ENCODE measurements at places on chromosomes 1 and 21.
A peak's percentile ranks its signal among the peaks of the same experiment; 100 is the strongest.

GRCh38 chr21:33033961-33034413 is 8.3 kb downstream of the OLIG2 start:
- DNase-seq = no peak

DNA sequence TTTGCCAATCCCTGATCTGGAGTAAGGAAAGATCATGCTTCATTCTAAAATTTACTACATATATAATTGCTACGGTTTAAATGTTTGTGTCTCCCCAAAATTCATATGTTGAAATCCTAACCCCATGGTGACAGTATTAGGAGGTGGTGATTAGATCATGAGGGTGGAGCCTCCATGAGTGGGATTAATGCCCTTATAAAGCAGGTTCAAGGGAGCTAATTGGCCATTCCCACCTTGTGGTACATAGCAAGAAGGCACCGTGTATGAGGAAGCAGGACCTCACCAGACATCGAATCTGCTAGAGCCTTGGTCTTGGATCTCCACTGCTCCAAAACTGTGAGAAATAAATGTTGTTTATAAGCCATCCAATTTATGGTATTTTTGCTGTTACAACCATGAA is 55.5 kb downstream of the GADD45A start:
- no peak for DNase-seq

- DNase-seq = no peak
Observed at GRCh38 chr1:206772243-206772937, at the start of gene IL10. Gene IL10, minus strand, starts transcription at chr1:206772494. Its CDS starts 59 bp downstream, at chr1:206772435.

DNA sequence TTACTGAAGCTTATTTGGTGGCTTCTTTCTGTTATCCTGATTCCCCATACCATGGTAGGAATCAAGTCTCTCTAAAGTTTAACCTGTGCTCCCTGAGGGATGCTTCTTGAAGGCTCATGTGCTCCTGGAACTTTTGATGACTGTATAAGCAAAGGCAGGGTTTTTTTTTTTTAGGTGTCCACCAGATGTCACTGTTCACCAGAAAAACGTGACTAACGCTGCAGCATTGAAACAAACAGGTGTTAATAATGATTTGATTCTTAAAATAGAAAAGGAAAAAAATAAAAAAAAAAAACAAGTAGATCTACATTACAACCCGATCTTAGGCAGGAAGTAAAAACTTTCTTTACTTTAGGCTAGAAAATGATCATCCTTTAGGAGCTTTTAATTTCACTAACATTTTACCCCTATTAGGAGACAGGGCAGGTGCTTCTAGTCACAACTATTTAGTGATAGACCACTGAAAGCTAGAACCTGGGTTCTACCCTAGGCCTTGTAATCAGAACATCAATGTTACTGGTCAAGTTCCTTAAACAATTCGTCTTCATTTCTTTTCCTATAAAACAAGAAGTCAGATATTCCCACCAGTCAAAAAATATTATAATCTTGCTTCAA is 223.0 kb downstream of the PLA2G4A start:
- DNase-seq = no peak

DNA sequence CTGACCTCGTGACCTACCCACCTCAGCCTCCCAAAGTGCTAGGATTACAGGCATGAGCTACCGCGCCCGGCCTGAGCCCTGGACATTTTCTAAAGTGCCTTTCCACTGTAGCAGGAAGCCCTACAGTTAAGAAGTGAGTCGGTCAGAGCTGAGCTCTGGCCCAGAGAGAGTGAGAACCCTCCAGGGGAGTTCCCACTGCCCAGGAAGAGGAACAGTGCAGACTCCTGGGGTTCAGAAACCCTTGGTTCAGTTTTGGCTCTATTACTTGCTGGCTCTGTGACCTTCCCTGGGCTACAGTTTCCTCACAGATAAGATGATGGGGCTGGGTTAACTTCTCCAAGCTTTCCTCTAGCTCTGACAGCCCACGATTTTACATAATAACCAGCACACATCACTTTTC is 20.9 kb downstream of the SLC9A1 start:
- DNase-seq = no peak

DNA sequence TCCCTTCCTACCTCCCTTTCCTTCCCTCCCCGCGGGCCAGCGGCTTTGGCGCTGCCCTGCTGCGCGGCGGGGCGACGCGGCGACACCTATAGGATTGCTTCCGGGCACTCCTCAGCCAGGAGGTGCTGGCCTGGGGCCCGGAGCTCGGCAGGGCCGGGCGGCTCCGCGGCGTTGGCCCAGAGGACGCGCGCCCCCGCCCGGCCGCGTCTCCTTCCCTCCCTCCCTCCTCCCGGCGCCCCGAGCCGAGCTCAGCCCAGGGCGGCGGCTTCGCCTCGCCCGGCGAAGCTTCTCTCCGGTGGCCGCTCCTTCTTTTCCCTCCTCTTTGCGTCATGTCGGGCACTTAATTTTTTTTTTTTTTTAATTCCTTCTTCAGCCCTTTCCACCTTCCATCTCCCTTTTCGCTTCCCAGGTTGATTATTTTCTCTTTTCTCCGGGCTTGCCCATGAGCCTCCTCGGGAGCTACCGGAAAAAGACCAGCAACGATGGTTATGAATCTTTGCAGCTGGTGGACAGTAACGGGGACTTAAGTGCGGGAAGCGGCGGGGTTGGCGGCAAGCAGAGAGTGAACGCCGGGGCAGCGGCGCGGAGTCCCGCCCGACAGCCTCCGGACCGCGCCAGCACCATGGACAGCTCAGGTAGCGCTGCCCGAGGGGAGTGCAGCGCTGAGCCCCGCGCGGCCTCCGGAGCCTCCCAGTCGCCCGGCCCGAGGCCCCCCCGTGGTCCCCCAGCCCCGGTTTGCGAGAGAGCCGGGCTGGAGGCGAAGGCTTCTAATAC is at the start of gene DNAJC6:
Gene DNAJC6, plus strand, starts transcription at position 240 of the 774 bp plus-strand sequence. Its CDS starts 203 bp downstream, at position 443.
- peak; percentile 88 for DNase-seq

- DNase-seq = no peak
Observed at GRCh38 chr1:229410370-229410691, 23.6 kb downstream of the ACTA1 start.

- DNase-seq = no peak
Observed at GRCh38 chr21:38379147-38379546, 119.1 kb downstream of the ERG start.

GRCh38 chr1:17822741-17823426 is 67.8 kb downstream of the ACTL8 start:
- DNase-seq = no peak

GRCh38 chr1:16719571-16720350 is 20.6 kb upstream of the RNU1-4 start:
- DNase-seq = no peak

- DNase-seq = no peak
Observed at GRCh38 chr1:237270353-237270752, 228.4 kb downstream of the RYR2 start.

DNA sequence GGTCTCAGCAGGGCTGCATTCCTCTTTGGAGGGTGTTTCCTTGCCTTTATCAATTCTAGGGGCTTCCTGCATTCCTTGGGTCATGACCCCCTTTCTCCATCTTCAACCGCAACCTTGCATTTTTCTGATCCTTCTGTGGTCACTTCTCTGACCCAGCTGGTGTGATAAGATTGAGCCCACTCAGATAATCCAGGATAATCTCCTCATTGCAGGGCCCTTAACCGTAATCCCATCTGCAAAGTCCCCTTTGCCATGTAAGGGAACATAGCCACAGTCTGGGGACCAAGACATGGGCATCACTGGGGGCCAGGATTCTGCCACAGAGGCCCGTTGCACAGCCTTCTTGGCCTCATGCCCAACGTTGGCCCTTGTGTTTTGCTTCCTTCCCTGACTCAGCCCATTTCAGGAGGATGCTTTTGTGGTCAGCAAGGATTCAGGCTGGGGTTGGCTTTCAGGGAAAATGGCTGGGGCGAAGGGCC is 35.0 kb upstream of the IL19 start:
- no peak for DNase-seq

DNA sequence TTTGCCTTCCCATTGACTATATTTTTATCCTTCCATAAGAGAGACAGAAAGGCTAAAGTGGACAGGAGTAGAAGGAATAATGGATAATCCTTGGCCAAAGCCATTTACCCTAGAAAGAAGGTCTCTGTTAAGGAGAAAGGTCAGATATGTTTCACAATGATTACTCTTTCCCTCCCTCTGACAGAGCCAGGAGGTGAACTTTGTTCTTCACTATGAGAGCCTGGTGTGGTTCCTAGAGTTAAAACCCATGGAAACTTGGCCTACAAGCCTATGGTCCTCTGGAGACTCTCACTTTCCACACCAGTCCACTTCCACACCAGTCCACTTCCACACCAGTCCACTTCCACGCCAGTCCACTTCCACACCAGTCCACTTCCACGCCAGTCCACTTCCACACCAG is 479.9 kb upstream of the ZP4 start:
- no peak for DNase-seq

DNA sequence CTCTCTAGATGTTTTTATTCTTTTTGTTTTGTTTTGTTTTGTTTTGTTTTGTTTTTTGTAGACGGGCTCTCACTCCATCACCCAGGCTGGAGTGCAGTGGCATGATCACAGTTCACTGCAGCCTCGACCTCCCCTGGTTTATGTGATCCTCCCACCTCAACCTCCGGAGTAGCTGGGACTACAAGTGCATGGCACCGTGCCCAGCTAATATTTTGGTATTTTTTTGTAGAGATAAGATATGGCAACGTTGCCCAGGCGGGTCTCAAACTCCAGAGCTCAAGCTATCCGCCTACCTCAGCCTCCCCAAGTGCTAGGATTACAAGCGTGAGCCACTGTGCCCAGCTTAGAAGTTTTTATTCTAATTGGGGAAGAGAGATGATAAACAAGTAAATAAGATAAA is 13.3 kb upstream of the TP53BP2 start:
- DNase-seq = no peak

DNA sequence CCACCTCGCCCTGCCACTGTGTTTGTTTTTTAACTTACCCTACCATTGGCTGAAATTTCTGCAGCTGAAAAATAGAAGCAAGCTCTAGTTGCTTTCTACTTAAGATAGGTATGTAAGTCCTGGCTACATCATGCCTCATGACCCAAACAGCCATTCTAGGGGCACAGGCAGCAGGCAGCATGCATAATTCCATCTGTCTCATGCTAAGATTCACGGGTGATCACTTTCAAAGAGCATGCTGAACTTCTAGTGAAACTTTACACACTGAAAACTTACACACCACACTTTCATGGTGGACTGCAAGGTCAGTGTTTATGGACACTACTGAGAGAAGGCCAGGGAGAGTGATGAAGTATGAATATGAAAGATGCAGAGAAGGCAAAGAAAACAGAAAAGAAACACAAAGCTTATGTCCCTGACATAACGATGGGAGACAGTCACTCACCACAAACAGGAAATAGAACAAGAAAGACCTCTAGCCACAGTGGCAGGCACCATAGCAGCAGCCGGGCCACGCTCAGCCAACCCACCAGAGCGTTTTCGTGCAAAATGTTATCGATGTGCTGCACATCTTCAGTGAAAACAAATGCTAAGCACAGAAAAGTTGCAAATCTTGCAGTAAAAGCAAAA is 102.3 kb upstream of the TIAM1 start:
- DNase-seq = no peak

DNA sequence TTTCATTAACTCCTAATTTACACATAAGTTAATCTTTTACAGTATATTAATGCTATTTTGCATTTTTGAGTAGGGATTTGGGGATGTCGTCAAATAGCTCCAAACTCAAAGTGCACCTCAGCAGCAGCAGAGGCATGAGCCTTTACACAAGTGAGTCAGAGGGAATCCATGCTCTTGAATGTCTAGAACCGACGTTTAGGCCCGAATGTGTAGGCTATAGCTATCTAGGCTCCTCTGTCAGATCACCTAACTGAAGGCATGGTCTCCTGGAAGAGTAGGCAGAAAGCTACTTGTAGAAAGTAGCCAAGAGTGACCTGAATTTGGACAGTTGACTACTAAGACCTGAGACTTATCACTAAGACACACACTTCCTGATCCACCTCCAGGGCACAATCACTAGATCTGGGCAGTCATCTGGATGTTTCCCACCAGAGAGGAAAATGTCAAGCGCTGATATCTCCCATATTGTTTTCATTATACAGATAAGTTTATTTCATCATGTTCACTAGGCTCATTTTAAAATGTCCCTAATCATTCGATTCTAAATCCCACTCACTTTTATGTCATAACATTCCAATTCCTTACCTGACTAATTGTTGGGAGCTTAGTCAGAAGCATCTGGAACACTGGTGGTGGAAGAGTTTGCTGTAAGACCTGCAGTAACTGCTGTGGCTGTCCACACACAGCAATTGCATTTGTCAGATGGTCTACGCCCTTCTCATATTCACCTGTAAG is 15.3 kb downstream of the TOMM20 start:
- no peak for DNase-seq

DNA sequence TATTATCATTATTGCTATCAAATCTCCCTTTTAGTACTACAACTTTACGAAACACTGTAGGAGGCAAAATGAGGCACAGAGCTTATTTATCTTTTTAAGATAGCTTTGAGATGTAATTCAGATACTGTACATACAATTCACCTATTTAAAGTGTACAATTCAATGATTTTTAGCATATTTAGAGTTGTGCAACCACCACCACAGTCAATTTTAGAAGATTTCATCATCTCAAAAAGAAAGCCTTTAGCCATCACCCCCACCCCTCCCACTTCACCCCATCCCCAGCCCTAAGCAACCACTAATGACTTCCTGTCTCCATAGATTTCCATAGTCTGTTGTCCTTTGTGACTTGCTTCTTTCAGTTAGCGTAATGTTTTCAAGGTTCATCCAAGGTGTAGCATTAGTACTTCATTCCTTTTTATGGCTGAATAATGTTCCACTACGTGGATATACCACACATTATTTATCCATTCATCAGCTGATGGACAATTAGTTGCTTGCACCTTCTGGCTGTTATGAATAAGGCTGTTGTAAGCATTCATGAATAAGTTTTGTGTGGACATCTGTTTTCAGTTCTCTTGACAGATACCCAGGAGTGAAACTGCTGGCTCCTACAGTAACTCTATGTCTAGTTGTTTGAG is 9.4 kb upstream of the CAPN9 start:
- DNase-seq = no peak

DNA sequence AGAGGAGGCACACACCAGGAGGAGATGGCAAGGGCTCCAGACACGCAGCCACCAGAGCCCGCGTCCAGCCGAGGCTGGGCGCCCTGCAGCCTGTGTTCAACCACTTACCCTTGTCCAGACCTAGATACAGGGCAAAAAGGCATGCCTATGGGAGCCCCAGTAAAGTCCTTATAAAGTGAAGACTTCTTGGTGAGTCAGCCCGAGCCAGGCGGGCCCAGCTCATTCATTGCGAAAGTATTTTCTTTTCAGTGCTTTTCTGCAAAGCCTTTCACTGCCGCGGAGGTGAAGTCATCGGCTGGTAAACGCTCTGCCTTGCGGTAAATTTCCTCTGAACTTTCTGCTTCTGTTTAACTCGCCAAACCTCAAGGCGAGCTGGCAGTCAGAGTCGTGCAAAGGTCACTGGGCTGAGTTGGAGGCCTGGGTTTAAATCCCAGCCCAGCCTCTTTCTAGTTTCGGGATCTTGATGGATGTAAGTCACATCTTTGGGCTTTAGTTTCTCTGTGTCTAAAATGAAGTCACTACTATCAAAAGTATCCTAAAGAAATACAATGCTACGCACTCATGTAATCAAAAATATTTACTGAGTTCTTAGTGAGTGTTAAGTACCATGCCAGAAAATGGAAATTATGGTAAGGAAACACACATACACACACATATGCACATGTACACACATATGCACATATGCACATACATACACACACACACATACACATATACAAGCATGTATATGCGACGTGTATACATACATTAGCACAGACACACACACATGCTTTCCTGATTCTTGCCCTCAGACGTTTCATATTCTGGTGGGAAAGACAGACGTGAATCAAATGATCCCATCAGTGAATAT is 54.7 kb upstream of the IFFO2 start:
- DNase-seq = peak; percentile 67

GRCh38 chr21:33168886-33169285 is 60.9 kb upstream of the IFNAR2 start:
- no peak for DNase-seq

- DNase-seq = no peak
Observed at GRCh38 chr1:228224198-228225164, 16.6 kb downstream of the OBSCN start.
